ENCODE measurements at places on chromosomes 7 and 10.

- DNase-seq, result no peak
Observed at GRCh38 chr10:17648243-17649035, 4.5 kb downstream of the STAM start.

GRCh38 chr10:81034383-81034782 is 496.7 kb downstream of the SH2D4B start:
- DNase-seq, result no peak

- DNase-seq, result no peak
Observed at GRCh38 chr10:90992462-90992861, 71.6 kb upstream of the ANKRD1 start.

DNA sequence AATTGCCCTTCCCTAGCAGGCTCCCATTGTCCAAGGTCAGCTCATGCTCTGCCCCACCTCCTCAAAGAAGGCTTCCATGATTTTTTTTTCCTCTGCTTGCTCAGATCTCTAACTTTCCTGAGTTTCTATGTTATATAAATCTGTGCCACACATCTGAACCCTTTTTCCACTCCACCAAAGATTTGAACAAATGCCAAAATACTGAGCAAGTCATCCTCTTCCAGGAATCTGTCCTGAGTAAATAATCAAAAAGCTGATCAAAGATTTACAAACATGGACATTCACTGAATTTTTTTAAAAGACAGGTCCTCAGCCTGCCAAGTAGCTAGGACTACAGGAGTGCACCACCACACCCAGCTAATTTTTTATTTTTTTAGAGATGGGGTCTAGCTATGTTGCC is 102.8 kb upstream of the ARID5B start:
- DNase-seq, result no peak

DNA sequence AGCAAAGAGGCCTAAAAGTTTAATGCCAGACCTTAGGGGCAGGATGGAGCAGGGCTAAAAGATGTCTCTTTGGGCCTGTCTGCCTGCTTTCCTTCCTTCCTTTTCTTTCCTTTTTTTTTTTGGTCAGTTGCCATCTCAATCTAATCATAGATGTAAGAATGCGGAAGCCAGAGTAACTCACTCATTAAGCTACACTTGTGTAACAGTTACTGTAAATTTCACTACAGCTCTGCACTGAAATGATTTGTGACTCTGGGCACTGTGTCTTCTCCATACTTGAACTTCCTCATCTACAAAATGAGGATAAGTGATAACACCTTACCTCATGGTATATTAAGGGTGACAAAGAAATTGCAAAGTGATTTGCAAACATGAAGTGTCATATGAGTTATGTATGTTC is 75.5 kb upstream of the AGK start:
- no peak for DNase-seq

- DNase-seq, result no peak
Observed at GRCh38 chr7:122974229-122974628, 21.3 kb downstream of the TAS2R16 start.

DNA sequence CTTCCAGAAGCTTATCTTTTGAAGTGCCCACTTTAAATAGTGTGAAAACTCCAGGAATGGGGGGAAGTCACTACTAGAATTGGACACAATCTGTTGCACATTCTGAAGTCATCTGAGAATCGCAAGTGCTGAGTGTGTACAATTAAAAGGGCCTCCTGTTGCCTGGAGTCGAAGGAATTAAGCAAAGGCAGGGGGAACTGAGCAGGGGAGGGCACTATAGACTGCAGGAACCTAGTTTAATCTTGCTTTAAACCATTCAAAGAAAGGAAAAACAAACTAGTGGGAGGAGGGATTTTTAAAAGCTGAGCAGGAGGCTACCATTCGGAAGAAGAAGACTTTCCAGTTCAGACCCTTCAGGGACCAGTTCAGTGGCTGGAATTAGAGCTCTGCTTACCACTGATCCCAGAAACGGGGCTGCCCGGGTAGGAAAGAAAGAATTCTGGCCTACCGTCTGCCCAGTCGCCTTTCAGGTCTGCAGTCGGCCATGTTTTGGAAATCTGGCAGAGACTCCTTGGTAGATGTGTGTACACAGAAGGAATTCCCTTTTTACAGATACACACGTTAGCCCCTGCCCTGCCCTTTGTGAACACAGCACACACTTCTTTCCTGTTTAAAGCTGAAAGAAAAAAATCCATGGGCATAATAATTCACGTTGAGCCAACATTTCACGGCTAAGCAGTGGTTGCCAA is 610.6 kb upstream of the FOXK1 start:
- DNase-seq, result no peak

DNA sequence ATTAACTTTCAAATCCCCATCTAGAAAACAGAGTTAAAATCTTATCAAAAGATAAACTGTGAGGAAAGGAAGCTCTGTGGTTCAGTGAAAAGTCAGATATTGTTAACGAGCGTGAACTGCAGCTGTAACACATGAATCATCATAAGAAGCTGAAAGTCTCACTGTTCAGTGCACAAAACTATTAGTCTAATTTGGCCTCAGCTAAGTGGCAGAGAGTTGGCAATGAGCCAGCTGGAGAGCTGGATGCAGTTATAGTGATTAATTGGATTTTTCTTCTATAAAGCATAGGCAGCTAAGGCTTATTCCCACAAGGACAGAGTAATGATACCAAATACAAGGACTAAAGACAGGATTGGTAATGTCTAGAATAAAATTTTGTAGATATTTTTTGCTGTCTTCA is 101.1 kb upstream of the ABCB5 start:
- no peak for DNase-seq

DNA sequence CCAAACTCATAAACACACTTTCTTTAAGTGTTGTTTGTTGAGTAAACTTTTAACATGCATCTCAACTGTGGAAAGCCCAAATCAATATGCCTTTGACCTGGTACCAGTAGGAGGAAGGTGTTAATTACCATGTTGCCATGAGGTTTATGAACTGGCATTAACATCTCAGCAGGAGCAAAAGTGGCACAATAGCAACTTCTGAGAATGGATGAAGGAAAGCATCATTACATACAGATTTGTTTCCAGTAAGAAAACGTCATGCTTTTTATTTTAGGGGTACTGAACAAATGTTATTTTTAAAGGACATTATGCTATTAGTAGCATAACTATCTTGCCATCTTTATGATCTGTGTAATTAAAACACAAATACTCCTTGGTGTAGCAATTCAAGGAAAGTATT is 51.1 kb downstream of the ARMC3 start:
- DNase-seq, result no peak

- DNase-seq, result no peak
Observed at GRCh38 chr10:132162021-132162531, 24.7 kb upstream of the DPYSL4 start.
